Occipital lobe (tissue), 3 donors: ENCODE measurements at places on chromosomes 4 and X. TPM values are rescaled to one million over a fixed set of nuclear protein-coding genes. Genes with fewer than 3 reads are reported as not detected.

Gene VCX3B
- total RNA-seq = not detected

Gene SORBS2
- 66.8 TPM for total RNA-seq

Gene IL2
- not detected for total RNA-seq

Gene RAB9B
- 36.3 TPM for total RNA-seq

Gene CLCN4
- 68.6 TPM for total RNA-seq

Gene LGI2
- 1.7 TPM for total RNA-seq

Gene CT45A2
- not detected for total RNA-seq

Gene CTAG1B
- total RNA-seq = not detected

Gene ADH1C
- not detected for total RNA-seq

Gene LIMCH1
- total RNA-seq = 175 TPM

- DNase-seq = peak; percentile 15
These were observed 338.7 kb downstream of the FBXW7 start for GRCh38 chr4:152197211-152197610.

DNA sequence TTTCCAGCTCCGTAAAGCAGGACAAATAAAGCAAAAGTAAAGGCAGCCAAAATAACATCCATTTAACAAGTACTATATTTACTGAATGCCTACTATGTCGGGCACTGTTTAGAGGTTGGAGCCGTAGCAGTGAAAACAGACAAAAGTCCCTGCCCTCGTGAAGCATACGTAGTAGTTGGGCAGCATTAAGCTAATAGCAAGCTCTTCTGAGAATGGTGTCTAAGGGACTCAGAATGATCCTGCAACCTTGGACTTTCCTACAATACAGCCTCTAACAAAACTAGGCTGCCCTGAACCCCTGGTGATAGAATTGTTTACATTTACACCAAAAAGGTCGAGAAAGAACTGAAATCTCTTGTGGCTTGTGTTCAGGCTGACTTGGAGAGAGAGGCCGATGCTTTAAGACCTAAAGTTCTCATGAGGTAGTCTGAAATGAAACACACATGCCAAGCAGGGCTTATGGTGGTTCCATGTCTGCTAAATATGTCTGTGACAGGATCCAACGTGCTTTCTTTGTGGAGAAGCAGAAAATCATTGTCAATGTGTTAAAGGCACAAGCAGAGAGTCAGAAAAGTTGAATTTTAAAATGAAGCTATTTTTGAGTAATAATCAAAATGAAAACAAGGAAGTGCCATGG is 898 bp upstream of the PDGFC start:
- no peak for DNase-seq

DNA sequence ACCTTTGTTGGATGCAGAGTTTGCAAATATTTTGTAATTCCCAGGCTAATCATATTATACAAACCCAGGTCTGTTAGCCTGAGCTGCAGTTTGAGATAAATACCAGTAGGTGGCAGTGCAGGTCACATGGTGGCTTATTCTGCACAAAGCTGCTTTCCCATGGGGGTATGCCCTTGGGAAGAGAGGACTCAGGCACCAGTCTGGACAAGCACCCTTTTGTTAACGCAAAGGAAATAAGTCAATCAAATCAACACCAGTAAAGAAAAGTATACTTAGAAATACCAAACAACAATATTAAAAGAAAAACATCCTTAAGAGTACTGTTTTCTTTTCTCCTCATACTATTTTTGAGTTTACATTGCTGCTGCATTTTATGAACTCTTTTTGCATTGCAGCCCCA is 389.0 kb upstream of the ZFP42 start:
- no peak for DNase-seq

GRCh38 chrX:97158269-97158668 is 274.6 kb downstream of the RPA4 start:
- no peak for DNase-seq

DNA sequence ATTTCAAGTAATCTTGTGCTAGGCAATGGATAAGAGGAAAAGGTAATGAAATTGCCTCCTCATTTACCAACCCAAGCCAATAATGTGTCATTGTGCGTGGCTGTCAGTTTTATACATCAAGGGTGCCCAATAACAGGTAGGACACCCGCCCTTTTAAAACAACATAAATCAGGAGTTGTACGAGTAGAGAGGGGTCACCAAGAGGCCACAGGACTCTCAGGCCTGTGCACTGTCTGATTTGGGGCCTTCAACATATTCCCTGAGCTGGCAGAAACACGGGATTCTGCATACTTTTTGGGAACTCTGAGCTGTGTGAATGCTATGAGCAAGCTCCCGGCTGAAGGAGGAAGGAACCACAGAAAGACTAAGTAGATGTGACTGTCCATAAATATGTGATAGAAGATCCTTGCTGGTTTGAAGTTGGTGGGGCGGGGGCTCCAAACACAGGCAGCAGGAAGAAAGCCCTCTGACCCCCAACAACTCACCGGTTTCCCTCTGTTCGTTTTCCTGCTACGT is 82.7 kb upstream of the MAML3 start:
- DNase-seq = no peak

DNA sequence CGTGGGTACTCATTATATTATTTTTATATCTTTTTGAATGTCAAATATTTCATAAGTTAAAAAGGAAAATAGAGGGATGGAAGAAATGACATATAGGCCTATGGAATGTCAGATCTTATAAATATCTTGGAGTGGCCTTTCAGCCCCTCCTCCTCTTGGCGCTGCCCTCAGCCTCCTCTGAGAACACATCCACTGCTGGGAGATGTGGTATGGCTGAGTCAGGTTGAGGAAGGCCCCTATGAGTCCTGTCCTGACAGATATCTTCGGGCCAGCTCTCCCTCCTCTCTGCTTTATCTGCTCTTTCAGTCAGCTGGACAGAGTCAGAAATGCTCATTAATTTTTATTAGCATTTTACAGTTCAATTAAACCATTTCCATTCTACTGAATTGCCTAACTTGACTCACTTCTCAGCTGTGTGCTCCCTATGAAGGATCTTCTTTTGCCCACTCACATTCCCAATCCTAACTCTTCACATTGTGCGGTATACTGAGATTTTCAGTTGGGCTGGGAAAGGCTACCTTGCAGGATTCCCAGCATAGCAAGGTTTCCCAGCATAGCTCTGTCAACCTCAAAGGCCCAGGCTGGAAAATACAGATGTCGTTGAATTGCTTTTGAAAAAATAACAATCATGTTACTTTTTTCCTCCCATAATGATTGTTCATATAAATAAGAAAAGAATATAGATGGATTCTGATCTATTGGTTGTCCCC is 128.0 kb downstream of the ARHGEF9 start:
- DNase-seq = no peak

- no peak for DNase-seq
These were observed 48.1 kb downstream of the SMC1A start for GRCh38 chrX:53374222-53374820.

DNA sequence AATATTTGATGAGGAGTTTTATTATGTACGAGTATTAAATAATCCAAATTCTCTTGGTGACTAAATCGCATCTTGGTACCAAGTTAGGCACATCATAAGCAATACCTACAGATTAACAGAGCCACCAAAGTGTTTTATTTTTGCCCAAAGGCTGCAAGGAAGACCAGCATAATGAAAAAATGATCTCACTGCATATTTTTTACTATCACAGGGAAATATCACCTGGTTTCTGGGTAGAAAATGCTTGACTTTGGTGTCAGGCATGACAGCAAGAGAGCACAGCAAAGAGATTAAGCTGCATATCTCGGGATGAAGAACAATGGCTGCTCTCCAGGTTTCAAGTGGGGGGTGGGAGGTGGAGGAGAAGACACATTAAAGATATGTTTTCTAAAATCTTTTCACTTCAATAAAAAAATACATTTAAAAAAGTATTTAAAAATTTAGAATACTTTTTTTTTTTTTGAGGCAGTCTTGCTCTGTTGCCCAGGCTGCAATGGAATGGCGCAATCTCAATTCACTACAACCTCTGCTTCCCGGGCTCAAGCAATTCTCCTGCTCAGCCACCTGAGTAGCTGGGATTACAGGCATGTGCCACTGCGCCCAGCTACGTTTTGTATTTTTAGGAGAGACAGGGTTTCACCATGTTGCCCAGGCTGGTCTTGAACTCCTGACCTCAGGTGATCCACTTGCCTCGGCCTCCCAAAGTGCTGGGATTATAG is 86.1 kb downstream of the FRYL start:
- no peak for DNase-seq

DNA sequence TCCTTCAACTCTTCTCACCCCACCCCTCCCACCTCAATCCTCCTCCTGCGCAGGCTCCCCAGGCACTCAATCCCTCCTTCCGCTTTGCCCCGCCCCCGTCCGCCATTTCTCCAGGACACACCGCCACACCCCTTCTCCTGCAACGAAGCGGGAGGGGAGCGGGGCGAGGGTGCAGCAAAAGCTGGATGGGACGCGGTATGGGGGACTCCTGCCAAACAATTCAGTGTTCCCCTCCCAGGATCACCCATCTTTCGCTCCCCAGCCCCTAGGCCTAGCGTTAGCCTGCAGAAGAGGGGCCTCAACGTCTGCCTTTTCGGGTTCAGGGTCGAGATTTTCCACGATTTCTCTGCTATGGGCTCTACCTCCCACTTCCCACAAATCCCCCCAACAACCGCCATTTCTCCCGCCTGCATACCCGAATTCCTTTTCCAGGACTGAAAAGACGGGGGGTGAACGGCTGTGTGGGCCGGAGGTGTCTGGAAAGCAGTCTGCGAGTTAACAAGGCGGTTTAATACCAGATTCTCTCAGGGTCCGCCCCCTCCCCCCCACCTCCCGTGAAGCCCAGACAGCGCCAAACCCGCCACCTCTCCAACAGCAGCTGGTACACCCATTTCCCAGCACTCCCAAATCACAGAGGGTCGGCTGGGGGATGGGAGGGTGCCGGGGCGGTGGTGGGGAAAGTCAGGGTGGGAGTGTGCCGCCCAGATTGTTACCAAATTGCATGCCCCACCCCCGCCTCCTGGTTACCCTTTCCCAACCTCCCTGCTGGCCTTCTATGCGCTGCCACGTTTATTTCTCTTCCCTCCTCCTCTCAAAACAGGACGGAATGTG is 774 bp downstream of the ARMCX2 start:
- peak; percentile 17 for DNase-seq
